KBM-7 (cell line): ENCODE measurements at places on chromosomes 12 and 14.

- no peak for DNase-seq
Measured at GRCh38 chr12:3493043-3493858, 2.2 kb downstream of the PRMT8 start.

GRCh38 chr12:25617991-25618390, 64.9 kb upstream of the LMNTD1 start:
- no peak for DNase-seq

- no peak for DNase-seq
Measured at GRCh38 chr12:80419644-80420043, 24.4 kb upstream of the PTPRQ start.

DNA sequence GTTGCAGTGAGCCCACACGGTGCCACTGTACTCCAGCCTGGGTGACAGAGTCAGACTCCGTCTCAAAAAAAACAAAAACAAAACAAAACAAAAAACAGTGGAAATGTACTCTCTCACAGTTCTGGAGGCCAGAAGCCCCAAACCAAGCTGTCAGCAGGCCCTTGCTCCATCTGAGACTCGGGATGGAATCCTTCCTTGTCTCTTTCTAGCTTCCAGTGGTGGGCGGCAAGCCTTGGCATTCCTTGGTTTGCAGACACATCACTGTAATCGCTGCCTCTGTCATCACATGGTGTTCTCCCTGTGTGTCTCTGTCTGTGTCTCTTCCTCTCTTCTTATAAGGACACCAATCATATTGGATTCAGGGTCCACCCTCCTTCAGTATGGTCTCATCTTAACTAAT, 6.4 kb downstream of the TNS2 start:
- no peak for DNase-seq

DNA sequence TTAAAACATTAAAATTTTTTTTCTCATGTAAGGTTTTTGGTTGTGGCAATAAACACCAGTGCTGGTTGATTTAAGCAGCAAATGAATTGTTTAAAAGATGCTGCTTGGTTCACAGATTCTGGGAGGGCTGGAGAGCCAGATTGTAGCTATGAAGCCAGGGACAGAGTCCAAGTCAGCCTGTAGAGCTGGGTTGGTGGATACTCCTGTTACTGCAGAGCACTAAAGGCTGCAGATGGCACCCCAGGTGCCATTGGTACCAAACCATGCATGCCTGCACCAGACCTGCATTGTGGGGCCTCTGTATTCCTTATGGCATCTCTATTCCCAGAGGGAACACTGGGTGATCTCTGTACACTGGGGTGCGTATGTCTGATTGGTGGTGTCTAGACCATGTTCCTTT, 113.3 kb downstream of the SNAPC1 start:
- no peak for DNase-seq

DNA sequence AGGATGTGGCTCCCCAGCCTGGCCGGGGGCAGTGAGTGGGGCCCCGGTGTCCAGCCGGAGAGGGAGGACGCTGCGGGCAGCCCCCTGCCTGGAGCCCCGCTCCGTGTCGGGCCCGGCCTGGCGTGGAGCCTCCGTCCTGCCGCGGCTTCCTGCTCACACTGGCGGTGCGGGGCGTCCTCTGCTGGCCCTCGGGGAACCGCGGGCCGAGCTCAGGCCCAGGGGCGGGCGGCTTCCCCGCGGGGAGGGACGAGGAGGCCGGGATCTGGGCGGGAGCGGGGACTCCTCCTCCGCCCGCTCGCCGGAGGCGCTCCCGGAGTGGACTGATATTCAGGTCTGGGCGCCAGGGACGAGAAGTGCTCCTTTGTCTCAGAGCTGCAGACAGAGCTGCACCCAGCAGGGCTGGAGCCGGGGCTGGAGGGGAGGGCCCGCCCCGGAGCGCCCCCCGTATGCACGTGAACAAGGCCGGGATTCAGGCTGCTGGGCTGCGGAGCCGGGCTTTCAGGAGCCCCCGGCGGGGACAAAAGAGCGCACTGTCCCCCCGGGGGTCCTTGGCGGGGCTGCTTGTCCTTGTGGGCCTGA, 2.2 kb downstream of the MMP17 start:
- peak; percentile 71 for DNase-seq

DNA sequence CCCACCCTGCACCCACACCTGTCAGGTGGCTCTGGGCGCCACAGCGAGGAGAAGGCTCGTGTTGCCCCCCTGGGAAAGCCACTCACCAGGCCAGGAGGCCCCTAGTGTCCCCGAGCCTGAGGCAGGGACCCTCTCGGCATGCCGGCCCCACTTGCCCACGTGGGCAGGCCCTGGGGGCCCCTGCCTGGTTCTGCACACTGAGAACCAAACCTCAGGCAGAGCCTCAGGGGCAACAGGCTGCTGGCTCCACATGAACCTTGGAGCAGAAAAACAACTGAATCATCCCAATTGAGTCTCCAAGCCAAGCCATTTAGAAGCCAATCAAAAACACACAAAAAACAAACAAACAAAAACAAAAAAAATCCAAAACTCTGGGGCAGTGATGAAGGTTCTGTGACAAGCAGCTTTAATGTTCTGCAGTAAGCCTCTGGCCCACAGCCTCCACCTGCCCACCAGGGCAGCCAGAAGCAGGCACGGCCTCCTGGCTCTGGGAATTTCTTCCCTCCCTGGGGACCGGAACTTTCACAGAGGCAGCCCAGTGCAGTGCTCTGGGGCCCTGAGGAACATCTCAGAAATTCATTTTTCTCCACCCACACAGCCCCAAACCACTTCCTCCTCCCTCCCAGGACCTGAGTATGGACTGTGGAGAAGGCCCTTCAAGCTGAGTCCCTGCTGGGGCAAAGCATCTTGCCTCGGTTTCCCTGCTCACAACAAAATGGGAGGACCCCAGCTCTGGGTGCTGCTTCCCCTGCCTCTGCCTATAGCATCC, 90.2 kb downstream of the CHGA start:
- DNase-seq = peak; percentile 44

DNA sequence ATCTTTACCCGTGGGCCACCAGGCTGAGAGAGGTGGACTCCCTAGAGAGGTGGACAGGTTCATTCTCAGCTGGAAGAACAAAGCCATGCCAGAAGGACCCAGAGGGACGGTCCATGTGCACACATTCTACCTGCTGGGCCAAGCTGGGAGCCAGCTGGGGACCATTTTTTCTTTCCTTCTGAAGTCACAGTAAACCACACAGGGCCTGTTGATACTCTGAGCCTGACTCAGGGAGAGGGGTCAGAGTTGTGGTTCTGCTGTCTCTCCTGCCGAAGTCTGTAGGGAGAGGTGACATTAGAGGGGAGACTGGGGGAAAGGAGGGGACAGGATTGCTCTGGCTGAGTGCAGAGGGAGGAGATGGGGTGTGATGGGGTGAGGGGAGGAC, 148.6 kb downstream of the TSPAN9 start:
- no peak for DNase-seq

- DNase-seq = peak; percentile 19
Measured at GRCh38 chr12:57342207-57342691, 88.6 kb downstream of the R3HDM2 start.

GRCh38 chr14:100989924-100990323, 86.4 kb upstream of the RTL1 start:
- DNase-seq = no peak

GRCh38 chr12:27899151-27899661, 73.3 kb downstream of the PTHLH start:
- DNase-seq = no peak

DNA sequence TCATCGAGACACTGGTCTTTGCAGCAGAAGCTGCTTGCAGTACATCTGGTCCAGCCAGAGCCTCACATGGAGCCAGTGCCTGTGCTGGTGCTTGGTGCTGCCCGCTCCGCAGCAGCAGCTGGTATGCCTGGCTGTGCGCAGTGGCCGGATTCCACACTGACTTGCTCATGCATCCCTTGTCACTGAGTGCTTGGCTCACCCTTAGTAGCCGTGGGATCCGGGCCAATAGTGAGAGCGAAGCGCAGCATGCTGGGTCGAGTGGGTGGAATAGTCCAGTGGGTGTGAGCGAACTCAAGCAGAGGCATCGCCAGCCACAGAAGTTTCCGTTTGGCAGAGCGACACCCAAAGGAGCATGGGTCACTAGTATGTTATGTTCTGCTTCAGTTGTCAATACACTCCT, 10.1 kb upstream of the FBXO33 start:
- DNase-seq = no peak

DNA sequence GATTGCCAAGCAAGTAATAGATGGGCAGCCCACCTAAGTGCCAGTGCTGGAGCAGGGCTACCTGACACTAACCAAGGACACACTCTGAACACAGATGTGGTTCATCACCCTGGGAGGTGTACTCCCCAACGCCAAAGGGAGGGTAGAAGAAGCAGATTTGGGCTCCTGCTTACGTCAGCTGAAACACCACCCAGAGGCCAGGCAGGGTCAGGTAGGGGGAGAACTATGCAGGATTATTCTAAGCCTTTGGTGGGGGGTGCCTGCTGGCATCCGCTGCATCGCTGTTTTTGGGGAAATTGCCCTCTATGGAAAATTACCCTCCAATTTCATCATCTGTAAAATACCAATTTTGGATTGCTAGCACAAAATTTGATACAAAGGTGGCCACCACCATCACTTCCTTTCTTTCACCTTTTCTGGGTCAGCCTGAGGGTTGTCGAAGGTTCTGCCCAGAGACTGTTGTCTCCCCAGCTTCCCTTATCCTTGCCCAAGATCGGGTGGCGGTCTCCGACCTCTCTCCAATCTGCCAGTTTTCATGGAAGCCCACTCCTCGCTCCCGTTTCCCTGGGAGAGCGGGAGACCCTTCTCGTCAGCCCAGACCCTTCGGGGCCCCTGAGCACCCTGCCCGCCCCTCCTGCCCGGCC, 535 bp downstream of the BIN2 start:
- no peak for DNase-seq

GRCh38 chr14:97415907-97416306, 618.7 kb downstream of the VRK1 start:
- no peak for DNase-seq

DNA sequence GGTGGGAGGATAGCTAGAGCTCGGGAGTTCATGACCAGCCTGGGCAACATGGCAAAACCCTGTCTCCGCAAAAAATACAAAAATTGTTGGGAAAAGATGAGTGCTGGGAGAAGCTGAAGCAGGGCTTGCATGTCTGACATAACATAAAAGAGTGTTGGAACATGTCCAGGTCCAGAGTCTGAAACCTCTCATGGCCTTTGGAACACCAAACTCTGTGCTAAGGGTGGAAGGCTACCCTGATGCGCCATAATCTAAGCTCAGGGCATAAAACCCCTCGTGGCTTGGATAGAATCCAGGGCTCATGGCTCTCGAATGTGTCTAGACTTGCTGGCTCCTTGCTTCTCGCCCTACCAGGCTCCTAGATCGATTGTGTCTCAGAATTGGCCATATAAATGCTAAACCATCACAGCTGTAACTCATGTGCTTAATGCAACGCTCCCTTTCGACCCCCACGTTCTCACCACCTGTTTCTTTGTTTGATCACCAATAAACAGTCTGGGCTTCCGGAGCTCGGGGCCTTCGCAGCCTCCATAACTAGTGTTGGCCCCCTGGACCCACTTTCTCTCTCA, 6.7 kb upstream of the CLEC7A start:
- DNase-seq = peak; percentile 21

DNA sequence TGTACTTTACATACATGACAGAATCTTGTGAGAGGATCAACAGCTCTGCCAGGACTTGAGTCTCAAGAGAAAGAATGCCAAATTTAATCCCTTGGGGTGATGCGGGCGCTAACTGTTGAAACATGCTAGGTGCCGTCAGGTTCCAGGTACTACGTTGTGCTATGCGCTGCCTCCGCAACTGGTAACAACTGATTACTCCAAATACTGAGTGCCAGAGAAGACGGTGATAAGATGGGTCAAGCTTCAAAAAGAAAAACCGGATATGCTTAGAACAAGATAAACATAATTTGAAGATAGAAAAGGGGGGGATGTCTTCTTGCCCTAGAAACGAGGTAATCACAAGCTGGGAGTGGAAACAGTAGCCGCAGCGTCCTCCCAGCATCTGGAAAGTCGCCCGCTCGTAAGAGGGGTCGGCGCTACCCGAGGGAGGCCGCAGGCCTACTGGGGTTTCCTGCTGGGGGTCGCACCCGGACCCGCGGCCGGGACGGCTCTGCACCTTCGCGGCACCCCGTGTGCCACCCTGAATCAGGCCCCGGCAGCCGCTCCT, 678 bp downstream of the ZBTB25 start:
- no peak for DNase-seq

GRCh38 chr12:41970744-41971143, 173.9 kb downstream of the GXYLT1 start:
- no peak for DNase-seq

- DNase-seq = no peak
Measured at GRCh38 chr12:92039046-92039445, 106.6 kb downstream of the BTG1 start.

- no peak for DNase-seq
Measured at GRCh38 chr14:91254461-91254860, 10.0 kb upstream of the GPR68 start.

- no peak for DNase-seq
Measured at GRCh38 chr12:21780786-21781185, 6.3 kb upstream of the KCNJ8 start.

GRCh38 chr12:42868291-42868690, 278.7 kb upstream of the PRICKLE1 start:
- DNase-seq = no peak

DNA sequence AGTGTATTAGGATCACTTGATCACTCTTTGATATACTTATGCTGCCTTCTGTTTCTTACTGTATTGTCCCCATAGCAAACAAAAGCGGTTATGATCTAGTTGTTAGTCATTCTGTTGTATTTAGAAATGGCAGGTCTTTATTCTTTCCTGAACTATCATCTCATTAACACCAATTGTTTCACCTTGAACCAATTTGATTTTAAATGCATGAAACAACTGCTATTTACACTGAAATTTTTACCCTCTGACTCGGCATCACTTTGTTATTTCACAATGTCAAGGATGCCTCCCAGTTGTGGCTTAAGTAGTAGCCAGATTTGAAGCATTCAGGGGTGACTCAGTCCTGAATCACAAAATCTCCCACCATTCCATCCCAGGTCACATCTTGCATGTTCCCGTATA, 303.5 kb downstream of the EGLN3 start:
- no peak for DNase-seq

DNA sequence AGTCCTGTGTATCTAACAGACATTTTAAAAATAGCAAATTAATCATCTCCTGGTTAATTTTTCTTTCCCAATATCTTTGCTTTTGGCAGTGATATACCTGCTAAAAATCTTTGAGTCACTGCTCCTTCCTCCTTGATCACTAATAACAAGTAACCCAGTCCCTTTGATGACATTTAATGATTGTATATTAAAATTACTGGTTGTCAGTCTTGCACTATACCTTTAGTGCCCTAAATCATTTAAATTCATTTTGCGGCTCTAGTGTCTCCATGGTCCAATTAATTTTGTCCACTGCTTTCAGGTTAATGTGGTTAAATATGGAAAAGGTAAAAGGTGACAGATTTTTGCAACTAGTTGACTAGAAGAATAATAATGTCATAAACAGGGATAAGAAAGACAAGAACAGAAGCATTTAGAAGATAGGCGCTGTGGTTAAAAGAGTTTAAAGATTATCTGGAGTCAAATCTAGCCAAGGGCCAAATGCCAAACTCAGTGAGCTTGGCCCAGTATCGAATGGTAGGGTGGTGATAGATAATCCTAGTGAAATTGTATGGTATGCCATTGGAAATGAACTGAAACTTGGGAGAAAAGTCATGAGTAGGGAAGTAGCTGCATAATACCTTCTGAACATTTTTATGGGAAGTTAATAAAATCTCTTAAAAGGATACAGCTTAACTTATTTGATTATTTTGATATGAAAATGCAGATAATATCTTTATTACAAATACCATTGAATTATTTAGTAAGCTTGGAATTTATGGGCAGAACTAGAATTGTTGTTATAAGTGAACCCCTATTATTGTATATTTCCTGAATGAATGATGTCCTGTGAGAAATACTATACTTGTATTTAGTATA, 115.0 kb downstream of the PCNX1 start:
- DNase-seq = no peak

- no peak for DNase-seq
Measured at GRCh38 chr14:91238661-91239060, 5.8 kb downstream of the GPR68 start.
